GM04503 (cell line): ENCODE measurements at places on chromosomes 1 and 21.

DNA sequence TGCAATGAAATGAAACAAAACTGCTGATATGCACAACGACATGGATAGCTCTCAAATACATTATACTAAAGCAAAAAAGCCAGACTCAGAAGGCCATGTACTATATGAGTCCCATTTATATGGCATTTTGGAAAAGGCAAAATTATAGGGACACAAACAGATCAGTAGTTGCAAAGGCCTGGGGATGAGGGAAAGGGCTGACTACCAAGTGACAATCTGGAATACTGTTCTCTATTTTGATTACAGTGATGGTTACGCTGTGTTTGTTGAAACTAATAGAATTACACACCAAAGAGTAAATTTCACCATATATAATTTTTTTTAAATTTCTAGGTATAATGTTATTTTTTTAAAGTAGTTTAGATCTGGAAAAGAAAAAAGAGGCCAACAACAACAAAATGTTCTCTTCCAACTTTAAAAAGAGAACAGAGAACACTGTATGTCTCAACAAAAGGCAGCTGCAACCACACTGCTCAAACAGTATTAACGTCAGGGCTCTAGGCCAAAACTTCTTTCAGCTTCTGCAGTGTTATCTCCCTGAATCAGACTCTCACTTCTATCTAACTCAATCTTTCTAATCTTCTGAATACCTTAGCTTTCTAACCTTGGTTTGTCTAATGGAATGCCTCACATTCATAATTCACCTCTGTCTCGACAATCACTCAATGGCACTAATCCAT lies 75.8 kb downstream of the FOXJ3 start:
- DNase-seq = no peak

DNA sequence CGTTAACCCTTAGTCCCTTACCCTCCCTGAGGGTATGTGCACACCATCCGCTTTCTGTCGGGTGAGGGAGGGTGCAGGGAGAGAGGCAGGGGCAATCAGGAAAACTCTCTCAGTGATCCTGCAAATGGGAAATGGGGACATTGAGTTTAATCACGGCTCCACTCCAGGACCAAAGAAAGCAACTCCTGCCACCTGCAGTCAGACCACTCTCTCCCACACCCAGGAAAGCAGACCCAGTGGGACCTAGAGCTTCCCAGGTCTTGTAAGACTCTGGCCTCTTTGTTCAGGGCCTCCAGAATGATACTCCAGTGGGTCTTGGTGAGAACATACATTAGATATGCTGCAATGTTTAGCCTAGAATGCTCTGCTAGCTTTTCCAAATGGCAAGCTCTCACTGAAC lies 71.5 kb downstream of the GNG12 start:
- no peak for DNase-seq

DNA sequence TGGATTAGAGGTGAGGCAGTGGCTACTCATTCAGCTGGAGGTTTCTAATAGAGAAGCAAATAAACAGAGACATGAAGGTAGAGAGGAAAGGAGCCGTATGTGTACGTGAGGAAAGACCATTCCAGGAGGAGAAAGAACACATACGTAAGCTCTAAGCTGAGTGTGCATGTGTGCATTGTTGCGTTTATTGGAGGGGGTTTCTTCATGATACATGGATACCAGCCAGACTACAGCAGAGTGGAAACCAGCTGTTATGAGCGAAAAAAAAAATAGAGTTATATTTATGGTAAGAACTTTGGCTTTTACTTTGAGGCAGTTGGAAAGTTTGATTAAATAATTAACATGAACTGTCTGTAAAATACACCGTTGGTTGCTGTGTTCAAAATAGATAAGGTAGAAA lies 173.4 kb upstream of the RGS18 start:
- no peak for DNase-seq

- no peak for DNase-seq
Measured at GRCh38 chr1:1883092-1883873, 7.6 kb downstream of the GNB1 start.

GRCh38 chr1:60265560-60266535 lies 192.3 kb upstream of the C1orf87 start:
- DNase-seq = no peak

GRCh38 chr1:22708777-22709176 lies 1.9 kb upstream of the EPHB2 start:
- DNase-seq = no peak

GRCh38 chr1:219138747-219139146 lies 34.9 kb upstream of the LYPLAL1 start:
- DNase-seq = no peak

DNA sequence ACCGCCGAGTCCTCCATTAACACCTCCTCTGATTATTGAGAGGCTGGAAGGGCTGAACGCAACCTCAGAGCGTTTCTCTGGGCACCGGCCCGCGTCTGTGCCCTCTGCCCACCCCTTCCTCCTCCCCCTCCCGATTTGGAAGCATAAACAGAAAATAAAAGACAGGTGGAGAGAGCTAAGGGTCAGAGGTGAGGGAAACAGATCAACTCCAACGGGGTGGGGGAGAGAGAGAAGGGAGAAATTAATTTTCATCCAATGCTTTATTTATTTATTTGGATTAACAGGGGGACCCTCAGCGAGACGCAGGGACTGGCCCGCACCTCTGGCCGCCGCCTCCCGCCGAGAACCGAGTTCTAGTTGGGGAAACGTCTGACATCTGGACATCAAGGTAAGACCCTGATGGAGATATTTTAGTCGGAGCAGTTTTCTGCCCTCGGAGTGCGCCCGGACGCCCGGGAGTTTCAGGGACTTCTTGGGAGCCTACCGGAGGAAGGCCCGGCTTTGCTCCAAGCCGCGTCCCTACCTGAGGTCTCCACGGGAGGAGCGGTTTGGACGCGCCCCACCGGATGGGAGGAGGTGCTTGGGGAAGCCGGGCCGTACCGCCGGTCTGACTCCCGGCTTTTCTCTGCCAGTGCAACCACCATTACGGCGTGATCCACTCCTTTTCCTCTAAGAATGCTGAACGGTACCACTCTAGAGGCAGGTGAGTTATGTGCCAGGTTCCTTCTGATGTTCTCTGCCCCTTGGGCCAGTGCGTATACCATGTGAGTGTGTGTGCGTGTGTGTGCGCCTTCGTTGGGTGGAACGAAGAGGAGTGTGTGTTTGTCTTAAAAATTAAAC lies 5.1 kb upstream of the LHX9 start:
- no peak for DNase-seq

DNA sequence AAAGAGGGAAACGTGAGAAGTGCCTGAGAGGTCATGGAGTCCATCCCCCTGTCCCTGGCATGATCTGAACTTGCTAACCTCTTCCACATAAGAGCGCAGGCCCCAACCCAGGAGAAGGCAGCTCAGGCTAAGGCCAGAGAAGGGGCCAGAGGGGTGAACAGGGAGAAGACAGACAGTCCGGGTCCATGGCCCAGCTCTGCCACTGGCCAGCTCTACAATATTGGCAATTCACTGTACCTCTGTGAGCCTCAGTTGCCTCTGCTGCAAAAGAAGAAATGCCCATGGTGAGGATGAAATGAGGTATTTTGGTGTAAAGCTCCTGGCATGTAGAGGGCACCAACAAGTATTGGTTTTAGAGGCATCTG lies 72.3 kb downstream of the CAMK2N1 start:
- DNase-seq = no peak

DNA sequence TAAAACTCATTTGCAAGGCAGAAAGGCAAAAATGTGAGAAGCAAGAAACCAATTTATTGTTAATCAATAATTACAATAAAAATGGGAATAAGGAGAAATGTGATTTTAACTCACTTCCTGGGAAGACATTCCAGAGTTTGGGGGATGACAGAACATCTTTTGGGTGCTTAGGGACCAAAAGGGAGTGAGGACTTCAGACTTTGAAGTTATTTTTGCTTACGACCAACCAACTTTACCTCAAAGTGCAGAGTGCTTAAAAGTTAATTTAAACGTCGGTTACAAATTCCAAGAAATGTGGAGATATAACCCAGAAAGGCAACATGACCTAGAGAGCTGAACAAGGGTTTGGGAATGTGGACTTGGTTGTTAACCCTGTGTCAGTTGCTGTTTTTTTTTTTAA lies 234.5 kb upstream of the C1orf105 start:
- no peak for DNase-seq

DNA sequence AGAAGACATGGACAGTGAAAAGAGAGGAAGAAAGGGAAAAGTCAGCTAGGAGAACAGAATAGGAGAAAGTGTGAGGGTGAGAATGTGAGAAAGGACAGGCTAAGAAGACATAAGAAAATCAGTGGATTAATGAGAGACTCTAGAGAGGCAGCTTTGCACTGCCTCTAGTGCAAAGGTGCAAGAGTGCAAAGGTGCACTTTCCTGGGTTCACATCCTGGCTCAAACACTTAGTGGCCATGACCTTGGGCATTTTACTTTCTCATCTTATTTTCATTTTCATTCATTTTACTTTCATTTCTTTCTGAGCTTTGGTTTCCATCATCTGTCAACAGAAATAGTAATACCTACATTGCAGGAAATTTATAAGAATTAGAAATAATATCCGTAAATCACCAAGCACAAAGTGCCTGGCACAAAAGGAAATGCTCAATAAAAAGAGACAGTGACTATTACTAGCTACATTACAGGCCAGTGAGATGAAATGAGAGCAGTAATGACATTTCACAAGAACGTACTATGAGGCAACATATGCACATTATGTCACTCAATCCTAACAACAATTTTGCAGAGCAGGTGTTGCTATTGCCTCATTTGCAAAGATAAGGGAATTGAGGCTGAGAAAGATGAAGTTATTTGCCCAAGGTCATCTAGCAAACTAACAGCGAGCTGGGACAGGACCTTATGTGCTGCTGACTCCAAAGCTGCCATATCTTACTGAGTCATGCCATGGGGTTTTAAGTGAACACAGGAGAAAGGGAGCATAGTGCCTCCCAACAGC lies 107.0 kb upstream of the TLR5 start:
- DNase-seq = no peak

- no peak for DNase-seq
Measured at GRCh38 chr1:30751830-30752650, 5.5 kb downstream of the LAPTM5 start.

- DNase-seq = no peak
Measured at GRCh38 chr1:192530254-192530653, 45.3 kb upstream of the RGS1 start.

DNA sequence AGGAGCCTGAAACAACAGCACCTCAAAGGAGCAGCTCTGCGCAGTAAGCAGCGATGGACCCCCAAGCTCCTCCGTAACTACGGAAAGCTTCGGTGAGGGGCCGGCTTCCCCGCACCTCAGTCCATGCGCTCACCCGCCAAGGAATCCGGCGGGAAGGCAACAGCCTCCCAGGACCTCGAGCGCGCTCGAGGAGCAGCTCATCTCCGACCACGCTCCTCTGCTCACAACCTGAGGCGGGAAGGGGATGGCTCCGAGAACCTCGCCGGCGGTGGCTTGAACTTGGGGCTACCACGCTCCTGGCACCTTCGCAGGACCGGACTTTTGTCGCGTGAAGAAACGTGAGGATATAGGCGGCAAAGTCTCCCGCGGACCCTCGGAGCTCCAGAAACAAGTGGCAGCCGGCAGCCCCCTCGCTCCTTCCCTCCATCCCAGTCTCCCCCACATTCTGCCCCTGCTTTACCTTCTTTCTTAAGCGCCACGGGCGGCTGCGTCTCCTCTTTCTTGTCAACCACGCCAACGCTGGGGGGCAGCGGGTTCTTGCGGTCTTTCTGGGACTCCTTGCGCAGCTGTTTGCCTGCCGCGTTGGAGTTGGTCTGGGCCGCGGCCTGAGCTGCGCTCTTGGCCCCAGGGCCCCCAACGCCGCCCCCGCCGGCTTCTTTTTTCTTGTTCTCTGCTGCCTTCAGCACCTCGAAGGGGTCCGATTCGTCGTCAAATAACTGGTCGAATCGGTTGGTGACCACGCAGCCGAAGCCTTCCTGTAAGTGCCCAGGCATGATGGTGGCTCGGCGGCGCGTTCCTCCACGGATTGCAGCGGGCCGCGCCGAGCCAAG lies 459 bp downstream of the SERBP1 start:
- no peak for DNase-seq

DNA sequence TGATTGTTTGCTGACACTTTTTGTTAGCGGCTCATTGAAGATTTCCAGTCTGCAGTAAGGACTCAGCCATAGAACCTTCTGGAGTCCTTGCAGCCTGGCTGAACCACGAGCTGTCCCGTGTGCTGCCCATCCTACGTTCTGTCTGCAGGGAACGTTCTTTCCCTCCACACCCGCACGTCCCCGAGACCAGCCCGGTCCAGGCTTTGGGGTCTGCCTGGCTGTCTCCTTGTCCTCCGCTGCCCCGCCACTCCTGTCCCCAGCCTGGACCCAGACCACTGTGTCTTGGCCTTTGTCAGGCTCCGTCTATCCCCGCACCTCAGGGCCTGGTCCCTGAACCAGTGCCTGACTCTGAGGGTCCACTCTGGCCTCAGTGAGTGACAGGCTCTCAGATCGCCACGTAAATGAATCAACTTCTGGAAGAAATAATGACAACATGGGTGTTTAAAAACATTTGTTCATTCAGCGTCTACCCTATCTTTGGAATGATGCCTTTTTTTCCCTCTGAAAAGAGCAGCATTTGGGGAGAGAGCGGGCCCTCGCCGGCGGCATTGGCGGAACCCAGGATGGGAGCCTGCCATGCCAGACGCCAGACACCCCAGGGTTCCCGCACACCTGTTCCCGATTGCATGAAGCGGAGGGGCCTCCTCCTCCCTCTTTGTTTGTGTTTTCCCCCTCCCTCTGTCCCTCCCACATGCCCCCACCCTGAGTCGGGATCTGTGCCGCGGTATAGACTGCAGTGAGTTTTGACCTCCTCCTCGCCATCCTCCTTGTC lies 43.9 kb upstream of the C1orf174 start:
- no peak for DNase-seq

- DNase-seq = no peak
Measured at GRCh38 chr1:83574791-83575190, 424.1 kb downstream of the TTLL7 start.

DNA sequence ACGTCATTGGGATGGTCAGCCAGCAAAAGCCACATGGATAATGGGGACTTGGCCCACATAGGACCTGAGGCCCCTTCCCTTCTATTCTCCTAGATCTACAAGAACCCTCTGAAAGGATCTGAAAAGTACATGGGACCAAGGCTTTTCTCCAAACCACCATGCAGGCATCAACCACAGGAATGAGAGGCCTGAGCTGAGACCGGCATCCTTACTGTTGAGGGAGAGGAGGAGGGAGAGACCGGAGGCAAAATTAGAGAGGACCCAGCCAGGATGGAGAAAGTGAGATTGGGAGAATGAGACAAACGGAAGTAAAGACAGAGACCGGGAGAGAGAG lies 281.7 kb downstream of the RRAGC start:
- DNase-seq = no peak

- no peak for DNase-seq
Measured at GRCh38 chr1:43933386-43934100, at the start of gene ARTN. Gene ARTN, plus strand, starts transcription at chr1:43933801. Its CDS starts 1,856 bp downstream, at chr1:43935657.

GRCh38 chr21:40667967-40668366 lies 179.0 kb downstream of the DSCAM start:
- DNase-seq = no peak

- no peak for DNase-seq
Measured at GRCh38 chr1:12505231-12505630, 112.8 kb downstream of the DHRS3 start.
